CD4-positive, alpha-beta T cell treated with Interleukin-1 beta for 1 hour (primary cell): ENCODE measurements at places on chromosomes 16 and 17.

GRCh38 chr17:76480632-76481031 is 13.2 kb downstream of the AANAT start:
- no peak for DNase-seq

GRCh38 chr16:81080233-81080632 is 3.2 kb upstream of the C16orf46 start:
- no peak for DNase-seq

GRCh38 chr17:63930951-63931575 is 1.1 kb downstream of the CD79B start:
- peak; percentile 68 for DNase-seq

DNA sequence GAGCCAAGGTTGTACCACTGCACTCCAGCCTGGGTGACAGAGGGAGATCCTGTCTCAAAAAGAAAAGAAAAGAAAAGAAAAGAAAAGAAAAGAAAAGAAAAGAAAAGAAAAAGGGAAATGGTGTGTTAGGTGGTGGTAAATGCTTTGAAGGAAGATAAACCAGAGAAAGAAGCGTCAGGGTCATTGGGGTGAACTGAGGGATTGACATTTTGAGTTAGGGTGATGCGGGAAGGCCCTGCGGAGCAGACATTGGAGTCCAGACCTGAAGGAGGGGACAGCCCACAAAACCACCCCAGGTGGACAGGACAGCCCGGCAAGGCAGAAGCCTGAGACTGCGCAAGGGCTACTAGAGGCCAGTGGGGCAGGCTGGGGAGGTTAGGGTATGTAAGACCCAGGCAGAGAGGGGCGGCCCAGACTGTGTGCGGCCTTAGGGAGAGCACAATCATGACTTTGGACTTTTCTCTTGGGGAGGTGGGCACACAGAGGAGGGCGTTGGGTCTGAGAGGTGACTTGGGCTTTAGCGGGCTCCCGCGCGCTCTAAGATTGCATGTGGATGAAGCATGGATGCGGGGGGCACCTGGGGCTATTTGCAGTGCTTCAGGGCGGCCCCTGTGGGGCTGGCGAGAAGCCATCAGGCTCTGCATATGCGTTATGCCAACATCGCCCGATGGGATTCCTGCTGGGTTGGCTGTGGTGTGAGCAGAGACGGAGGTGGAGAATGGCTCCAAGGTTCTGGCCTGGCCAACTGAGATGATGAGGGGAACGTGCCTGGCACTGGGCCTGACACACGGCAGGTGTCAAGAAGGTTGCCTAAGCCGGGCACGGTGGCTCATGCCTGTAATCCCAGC is 3.3 kb upstream of the GAA start:
- no peak for DNase-seq

DNA sequence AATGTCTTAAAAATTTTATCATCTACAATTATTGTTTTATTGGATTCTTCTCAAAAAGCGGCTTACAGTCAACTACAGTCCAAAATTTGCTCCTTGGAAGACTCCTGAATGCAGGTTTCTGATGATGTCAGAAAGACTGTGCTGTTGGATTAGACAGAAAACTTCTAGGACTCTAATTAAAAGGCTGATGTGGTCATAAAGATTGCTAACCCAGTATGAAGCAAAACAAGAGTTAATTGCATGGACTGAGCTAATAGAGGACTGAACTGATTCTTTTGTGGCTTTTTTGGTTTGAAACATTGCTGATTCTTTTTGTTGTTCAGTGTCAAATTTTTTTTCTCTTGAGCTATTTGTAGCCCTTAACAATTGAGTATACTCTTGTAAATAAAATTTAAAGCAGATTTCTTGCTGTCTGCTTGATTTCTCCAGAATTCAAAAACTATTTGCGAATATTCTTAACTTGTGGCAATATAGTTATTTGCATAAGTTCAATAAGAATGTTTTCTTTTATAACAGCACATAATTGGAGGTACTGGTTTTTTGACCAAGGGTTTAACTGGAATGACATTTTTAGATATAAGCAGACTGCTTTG is 33.1 kb upstream of the LCMT1 start:
- no peak for DNase-seq

DNA sequence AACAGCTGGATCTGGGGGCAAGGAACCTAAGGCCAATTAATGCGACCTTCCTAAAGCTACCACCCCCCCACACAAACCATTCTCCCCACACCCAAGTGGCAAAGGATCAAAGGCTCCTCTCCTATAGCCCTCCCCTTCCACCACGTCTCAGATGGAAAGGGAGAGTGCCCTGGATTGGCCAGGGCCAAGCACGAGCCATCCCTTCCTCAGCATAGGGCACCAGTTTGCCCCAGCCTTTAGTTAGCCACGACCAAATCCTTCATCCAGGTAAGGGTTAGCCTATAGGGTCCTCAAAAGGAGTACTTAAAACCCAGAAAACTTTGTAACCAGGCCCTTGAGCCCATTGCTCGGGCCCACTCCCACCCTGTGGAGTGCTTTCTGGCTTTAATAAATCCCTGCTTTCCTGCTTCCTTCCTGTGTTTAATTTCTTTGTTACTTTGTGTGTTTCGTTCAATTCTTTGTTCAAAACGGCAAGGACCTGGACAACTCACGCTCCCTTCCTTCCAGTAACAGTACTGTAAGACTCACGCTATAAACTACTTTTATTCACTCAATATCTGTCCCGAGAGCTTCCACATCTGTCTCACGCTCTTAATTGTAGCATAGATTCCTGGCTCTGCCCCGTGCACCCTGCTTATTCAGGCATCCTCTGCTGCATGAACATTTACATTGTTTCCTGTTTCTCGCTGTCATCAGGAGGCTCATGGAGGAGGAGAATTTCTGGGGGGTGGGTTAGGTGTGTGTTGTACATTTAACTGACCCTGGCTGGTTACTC is 62.3 kb downstream of the TNFRSF13B start:
- no peak for DNase-seq

GRCh38 chr17:47295874-47296255 is 27.9 kb upstream of the EFCAB13 start:
- no peak for DNase-seq

DNA sequence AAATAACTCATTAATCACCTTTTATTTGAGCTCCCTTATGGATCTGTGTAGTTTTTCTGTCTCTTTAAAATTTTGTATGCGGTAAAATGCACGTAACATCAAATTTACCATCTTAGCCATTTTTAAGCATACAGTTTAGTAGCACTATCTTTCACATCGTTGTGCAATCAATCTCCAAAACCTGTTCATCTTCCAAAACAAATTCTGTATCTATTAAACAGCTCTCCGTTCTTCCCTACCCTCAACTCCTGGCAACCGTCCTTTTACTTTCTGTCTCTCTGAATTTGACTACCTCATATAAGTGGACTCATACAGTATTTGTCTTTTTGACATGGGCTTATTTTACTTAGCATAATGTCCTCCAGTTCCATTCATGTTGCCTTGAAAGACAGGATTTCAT is 100.5 kb downstream of the NF1 start:
- no peak for DNase-seq

GRCh38 chr17:48023400-48024148 is 14.0 kb downstream of the COPZ2 start:
- peak; percentile 49 for DNase-seq

GRCh38 chr17:28508211-28508724 is 2.1 kb downstream of the FOXN1 start:
- DNase-seq: no peak

GRCh38 chr16:12750554-12750918 is 53.2 kb downstream of the CPPED1 start:
- DNase-seq: no peak

DNA sequence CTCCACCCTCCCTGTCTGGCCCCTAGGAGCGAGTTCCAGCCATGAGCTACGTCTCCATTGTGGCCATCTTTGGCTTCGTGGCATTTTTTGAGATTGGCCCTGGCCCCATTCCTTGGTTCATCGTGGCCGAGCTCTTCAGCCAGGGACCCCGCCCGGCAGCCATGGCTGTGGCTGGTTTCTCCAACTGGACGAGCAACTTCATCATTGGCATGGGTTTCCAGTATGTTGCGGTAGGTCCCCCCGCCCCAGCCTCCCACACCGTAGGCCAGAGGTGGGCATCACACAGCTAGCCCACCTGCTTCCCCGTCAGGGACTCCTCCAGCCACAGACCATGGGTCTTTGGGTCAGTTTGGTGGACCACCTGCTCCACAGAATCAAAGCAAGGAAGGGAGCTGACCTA is 4.2 kb downstream of the SLC2A4 start:
- DNase-seq: no peak

DNA sequence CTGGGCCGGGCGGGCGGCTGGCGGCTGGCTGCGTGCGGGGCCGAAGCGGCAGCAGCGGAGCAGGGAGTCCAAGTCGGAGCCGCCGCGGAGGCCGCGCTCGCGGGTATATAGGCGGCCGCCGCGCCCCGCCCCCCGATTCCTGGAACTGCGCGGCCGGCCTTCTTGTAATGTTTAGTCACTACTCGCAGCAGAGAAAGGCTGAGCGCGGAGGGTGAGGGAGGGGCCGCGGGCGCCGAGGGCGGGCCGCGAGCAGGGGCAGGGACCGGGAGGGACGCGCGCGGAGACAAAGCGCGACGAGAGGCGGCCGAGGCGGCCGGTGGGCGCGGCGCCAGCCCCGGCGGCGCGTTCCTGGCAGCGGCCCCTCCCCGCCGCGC is at the start of gene SOCS3:
Gene SOCS3 (minus strand): TSS at position 81 of the 374 bp plus-strand sequence. CDS start 982 bp downstream, outside the sequence.
- DNase-seq: peak; percentile 97

GRCh38 chr17:6574687-6575595 is 18.6 kb upstream of the PITPNM3 start:
- DNase-seq: peak; percentile 5

DNA sequence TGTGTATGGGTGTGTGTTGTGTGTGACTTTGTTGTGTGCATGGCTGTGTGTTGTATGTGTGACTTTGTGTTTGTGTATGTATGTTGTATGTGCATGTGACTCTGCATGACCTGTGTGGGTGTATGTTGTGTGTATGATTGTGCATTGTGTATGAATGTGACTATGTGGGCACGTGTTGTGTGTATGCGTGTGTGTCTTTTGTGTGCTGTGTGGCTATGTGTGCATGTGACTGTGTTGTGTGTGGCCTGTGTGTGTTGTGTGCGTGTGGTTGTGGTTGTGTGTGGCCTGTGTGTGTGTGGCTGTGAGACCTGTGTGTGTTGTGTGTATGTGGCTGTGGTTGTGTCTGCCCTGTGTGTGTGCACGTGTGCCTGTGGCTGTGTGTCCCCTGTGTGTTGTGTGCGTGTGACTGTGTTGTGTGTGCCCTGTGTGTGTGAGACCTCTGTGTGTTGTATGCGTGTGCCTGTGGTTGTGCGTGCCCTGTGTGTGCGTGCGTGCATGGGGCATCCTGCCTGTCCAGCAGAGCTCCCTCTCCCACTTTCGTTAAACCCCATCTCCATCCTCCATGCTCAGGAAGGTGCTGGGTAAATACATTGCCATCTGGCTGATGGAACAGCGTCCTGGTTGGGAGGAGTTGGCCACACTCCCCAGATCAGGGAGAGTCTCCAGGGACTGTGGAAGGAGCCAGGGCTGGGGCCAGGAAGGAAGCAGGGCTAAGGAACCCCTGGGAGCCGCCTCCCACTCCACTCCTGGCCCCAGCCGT is 90.1 kb upstream of the GSE1 start:
- no peak for DNase-seq

DNA sequence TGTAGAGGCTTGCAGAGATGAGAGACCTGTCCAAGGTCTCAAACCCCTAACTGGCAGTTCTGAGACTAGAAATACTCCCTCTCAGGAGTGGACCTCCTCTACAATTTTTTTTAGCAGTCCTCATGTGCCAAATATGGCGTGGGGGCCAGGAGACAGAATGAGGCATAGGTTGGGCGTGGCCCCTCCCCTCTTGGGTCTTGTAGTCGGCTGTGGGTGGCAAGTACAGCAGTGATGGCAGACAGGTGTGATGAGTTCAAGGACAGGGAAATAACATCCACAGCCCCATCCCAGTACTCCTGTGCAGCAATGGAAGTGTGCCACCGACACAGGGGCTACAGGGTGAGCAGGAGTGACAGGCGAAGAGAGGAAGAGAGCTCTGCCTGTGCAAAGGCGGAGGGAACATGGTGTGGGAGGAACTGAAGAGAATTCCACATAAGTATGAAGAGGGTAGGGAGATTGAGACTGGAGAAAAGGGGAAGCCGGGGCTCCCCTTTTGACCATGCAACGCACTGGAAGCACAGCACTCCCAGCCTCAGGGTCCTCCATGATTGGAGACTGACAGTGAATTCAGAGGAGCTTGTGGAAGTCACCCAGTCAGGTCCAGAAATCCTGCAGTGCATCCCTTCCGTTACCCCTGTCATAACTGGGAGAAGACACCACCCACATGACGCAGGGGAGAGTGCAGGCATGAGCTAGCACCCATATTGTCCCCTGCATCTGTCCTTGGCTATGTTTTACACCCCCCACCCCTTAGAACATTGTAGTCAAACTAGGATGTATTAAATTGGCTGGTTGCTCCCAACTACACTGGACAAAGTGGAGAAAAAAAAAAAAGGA is 14.8 kb upstream of the CETP start:
- no peak for DNase-seq

DNA sequence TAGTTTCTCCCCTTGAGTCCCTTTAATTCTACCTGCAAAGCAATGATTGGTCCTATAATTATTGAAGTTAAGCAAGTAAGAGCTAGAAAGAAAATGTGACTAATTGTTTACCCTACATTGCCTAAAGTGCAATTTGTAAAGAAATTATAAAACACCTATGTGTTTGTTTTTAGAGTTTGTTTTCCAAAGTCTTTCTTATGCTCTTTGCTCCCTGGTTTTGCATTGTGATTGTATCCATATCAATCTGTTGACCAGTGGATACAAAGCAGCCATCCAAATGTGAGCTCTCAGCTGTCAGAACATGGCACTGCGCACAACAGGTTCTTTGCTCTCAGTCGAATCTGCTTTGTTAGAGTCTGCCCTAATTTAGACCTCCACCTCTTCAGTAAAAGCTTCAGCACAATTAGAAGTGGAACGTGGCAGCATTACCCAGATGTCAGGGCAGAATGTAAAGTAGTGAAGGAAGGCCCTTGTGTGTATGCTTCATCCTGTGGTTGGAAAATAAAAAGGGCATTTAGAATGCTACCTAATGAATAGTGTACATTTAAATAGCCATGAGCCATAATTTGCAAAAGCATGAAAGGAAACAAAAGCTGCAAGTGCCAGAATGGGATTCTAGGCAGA is 70.5 kb downstream of the AATF start:
- no peak for DNase-seq

DNA sequence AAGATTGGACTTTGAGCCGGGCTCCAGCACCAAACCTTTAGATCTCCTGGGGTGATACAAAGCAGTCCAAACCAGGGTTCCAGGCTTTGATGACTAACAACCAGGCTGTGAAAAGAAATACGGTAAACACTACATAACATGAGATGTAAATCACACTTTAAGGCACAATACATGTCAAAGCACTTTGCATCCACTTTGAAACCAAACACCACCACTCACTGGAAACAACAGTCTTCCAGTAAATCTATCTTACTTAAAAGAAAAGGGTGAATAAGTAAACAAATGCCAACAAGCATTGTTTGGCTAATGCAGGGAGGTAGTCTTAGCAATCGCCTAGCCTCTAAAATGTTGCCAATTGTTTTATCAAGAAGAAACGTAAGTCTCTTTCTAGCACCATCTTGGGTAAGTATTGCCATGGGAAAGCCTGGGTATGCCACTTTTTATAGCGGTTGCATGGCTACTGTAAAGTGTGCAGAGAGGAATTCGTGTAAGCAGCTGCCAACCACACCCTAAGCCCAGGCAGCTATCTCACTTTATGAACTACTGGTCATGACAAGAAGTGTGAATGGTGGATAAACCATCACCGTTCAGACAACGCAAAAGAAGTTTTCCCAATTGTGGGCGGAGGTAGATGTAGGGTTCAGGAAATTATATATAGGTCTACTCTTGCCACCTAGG is 267.4 kb upstream of the PSMD7 start:
- DNase-seq: no peak
